ENCODE measurements at places on chromosomes 7 and 10.

DNA sequence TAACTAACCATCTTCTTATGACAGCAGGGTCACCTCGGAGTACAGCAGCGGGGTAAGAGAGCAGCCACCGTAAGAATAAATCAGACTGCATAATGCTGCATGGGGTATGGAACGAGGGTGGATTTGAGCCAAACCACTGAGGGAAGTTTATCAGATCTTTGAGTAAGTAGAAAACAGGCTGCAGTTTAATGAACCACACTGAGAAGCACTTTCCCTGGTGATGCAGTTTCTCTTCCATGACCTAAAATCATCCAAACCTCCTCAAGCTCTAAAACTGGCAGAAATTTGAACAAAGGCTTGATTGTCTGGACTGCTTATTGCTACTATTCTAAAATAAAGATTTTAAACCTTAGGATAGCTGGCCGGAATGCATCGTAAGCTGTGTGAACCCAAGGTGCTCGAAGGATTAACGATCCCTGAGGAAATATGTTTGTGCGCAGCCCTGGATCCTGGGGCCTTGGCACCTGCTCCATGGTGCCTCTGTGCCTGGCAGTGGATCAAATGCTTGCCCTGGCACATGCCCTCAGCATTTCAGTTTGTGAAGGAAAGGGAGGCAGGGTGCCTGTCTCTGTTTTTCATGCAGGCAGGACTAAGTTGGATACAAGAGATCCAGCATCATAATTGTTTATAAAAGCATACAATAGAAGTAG is 322.7 kb downstream of the LHFPL3 start:
- DNase-seq, result no peak

DNA sequence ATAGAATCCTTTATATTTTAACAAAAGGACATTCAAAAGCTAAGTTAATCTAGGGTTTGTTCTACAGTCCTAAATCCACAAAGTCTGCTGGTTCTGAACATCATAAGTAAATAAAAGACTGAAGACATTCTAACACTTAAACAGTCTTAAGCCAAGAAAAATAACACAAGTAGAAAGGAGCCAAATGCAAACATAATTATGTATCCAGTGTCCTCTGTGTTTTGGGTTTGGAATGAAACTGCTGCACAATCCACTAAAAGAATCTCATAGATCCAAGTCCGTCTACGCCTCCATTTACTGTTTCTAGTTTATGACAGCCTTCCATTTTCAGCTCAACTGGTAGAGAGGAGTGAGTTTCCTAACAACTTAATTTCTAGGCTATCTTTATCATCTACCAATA is 623.6 kb upstream of the FZD8 start:
- no peak for DNase-seq

DNA sequence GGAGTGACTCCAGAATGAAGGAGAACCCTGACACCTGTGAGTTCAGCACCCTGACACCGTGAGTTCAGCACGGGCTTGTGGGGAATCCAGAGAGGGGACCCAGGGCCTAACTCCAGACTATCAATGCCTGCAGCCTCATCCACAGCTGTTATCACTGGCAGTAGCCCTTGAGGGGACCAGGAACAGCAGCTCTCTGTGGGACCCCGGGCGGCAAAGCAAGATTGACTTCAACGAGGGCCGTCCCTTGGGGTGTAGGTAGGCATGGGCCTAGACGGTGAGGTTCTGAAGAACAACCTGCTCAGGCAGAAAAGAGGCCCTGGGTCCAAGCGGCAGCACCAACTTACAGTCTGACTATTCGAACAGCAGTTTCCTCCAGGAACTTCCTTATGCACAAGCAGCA is 8.9 kb downstream of the GRID1 start:
- DNase-seq, result no peak

DNA sequence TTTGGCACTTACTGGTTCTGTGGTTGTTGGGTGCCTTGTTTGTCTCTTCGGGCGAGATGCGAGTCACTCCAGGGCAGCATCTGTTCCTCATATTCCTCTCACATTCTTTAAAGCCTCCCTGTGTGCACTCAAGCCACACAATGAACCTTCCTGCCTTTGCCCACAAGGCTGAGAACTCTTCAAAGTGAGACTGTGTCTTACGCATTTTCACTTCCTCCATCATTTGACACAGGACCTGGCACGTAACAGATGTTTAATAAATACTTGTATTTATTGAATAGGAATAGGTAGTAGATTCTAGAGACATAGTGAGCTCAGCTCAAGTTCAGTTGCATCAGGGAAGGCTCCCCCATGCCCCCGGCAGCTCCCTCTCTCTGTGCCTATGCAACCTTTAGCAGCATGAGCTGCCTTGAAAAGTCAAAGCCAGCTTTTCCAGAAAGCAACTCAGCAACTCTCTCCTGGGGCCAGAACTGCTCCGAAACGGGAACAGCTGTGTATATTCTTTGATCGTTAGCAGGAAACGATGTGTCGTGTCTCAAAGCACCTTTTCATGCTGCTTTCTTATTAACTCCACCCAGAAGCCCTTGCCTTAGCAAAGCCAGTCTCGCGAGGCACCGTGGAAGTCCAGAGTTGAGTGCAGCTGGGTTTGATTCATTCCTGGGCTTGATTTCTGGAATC is 97.5 kb downstream of the PFKFB3 start:
- DNase-seq, result peak; percentile 85

GRCh38 chr10:42112331-42113157 is 525.8 kb downstream of the ZNF33B start:
- DNase-seq, result no peak
